Mammary epithelial cell (primary cell): ENCODE measurements at places on chromosomes 4 and X. TPM values are rescaled to one million over a fixed set of nuclear protein-coding genes. Genes with fewer than 3 reads are reported as not detected.

- no peak for DNase-seq
Measured at GRCh38 chr4:144948009-144948408, 150.0 kb downstream of the ANAPC10 start.

DNA sequence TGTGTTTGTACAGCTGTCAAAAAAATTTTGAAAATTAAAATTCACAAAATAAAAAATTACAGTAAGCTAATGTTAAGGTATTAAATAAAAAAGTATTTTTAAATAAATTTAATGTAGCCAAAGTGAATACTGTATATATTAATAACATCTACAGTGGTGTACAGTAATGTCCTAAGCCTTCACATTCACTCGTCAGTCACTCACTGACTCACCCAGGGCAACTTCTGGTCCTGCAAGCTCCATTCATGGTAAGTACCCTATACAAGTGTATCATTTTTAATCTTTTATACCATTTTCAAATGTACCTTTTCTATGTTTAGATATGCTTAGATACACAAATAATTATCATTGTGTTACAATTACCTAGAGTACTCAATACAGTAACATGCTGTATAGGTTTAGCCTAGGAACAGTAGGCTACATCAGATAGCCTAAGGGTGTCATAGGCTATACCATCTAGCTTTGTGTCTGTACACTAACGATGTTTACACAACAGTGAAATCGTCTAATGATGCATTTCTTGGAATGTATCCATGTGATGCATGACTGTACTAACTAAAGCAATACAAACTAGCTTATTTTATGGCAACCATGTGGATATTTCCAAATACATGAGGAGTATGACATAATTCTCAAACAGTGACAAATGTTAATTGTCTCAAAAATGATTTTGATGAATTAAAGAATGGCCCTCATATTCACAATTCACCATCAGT, 13.7 kb downstream of the DDX60 start:
- peak; percentile 95 for DNase-seq

DNA sequence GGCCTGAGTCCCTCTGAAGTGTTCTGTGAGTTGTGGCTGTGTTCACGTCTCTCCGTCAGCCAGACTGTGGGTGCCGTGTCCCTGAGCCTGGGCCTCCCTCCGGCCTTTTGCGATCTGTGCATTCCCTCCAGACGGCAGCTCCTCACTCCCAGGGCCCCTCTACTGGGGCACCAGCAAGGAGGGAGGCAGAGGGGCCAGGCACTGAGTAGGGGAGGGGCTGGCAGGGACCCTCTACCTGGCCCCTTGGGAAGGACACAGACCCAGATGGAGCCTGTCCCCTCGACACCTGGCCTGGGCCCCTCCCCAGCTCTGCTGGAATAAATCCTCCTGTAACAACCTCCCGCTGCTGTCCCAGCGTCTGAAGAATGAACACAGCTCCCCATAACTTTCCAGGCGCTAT, 110.0 kb upstream of the NKX1-1 start:
- DNase-seq = no peak

DNA sequence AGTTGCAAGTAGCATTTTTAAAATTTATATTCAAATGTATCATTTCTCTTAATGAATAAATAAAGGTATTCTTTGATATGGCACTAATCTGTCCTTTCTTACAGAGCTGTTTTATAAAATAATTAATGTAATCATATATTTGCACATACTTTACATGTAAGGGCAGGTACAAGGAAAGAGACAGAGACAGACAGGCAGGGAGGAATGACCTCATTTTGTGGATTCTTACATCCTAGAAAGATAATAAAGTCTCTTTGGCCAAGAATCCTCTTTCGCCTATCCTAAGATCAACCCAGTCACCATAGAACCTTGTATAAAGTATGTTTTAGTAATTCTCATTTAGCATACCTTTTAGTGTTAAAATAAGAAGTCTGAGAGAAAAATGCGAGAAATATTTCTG, 98.5 kb upstream of the CTSO start:
- peak; percentile 45 for DNase-seq

- no peak for DNase-seq
Measured at GRCh38 chrX:150736475-150736874, 43.3 kb downstream of the MTMR1 start.

DNA sequence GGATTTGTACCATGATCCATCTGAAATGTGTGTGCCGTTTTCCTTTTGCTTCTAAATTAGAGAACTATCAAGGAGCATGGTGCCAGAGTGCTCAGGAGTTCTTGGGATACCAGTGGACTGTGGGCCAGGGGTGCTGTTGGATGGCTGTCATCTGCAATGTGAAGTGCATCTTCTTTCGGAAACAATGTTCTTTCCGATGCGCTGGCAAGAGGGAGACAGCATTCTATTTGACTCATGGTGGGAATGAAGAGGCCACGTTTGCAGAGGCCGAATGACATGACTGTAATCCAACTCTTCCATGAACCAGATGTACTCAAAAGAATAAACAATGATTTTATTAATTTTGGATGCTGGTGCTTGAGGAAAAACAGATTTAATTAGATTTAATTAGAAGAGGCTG, 45.5 kb downstream of the SORCS2 start:
- no peak for DNase-seq

- DNase-seq = no peak
Measured at GRCh38 chrX:53695946-53696549, 9.5 kb upstream of the HUWE1 start.

GRCh38 chr4:7757501-7758471, 181.9 kb downstream of the AFAP1 start:
- no peak for DNase-seq

- no peak for DNase-seq
Measured at GRCh38 chr4:41358647-41359421, 102.1 kb downstream of the UCHL1 start.

- DNase-seq = no peak
Measured at GRCh38 chr4:14184265-14184664, 556.7 kb upstream of the BOD1L1 start.

- peak; percentile 61 for DNase-seq
Measured at GRCh38 chrX:40871385-40872082, 136.2 kb upstream of the MED14 start.

DNA sequence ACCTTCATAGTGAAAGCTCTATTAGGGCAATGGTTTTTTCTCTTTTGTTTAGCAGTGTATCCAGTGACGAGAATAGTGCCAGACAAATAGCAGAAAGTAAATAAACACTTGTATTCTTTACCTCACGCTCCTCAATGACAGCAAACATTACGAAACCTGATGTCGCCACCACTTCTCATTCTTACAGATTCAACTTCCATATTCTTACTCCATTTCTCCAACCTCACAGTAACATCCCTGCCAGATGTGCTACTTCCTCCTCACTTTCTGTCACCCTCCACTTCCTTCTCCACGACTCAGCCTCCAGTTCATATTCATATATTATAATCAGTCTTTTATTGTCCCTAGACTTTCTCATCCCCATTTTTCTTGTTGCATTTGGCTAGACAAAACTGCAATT, 1956.2 kb upstream of the AGA start:
- no peak for DNase-seq

GRCh38 chr4:38382520-38382919, 281.5 kb upstream of the KLF3 start:
- DNase-seq = no peak

DNA sequence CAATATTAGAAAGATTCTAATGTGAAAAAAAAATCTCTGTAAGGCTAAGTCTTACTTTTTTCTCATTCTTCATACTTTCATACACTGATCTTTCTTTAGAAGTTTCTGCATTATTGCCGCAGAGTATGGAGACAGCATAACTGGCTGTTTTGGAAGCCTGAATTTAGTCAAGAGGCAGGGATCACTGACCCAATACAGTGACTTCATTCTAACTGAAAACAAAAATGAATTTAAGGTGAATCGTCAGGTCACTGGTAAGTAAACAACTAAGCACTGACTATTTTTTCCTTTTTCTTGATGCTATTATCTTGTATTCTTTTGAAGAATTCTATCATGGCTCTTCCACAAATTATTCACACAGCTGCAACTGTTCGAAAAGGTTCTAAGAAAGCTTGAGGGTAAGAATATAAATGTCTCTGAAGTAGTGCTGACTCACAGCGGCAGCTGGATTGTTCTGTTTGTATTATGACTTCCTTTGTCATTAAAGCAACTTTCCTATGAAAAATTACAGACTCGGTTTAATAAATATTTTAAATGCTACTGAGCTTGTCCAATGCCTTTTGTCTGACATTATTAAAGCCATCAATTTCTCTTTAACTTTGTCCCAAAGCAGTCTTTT, 609.3 kb downstream of the FSTL5 start:
- DNase-seq = peak; percentile 43

DNA sequence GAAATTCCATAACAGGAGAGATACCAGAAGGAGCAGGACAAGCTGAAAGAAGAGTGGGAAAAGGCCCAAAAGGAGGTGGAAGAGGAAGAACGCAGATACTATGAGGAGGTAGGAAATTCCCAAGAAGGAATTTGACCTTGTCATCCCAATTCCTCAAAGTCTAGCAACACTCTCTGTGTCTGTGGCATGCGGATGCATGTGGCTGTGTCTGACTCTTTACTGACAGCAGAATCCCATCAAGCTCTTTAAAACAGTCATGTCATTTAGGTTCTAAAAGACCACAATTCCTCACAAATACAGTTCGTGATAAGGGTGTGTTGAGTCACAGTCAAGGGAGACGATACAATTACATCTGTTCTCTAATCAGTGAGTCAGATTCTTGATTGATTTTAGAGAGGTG, 68.5 kb downstream of the PHOX2B start:
- no peak for DNase-seq

- DNase-seq = no peak
Measured at GRCh38 chr4:129146639-129147038, 50.7 kb downstream of the C4orf33 start.

- DNase-seq = no peak
Measured at GRCh38 chr4:40421839-40422708, 86.9 kb downstream of the CHRNA9 start.

- no peak for DNase-seq
Measured at GRCh38 chr4:188492886-188493285, 353.6 kb downstream of the TRIML1 start.

- no peak for DNase-seq
Measured at GRCh38 chr4:839675-840443, 13.9 kb upstream of the CPLX1 start.

DNA sequence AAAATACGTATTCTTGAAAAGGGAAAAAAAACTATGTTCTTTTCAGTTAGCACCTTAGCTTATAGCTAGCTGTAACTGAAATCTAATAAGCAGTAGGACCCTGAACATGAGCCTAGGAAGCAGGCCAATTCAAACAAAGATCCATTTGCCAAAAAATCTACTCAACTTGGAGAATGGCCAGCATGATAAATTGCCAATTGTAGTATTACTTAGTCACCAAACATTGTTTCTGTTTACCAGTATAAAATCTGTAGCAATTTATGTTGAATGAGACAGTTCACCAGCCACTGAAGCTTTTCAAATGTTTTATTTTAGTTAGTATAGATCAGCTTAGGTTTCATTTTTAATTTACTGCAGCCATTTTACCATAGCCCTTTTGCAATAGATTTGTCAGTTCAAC, 323.6 kb upstream of the DIPK2B start:
- DNase-seq = peak; percentile 39

DNA sequence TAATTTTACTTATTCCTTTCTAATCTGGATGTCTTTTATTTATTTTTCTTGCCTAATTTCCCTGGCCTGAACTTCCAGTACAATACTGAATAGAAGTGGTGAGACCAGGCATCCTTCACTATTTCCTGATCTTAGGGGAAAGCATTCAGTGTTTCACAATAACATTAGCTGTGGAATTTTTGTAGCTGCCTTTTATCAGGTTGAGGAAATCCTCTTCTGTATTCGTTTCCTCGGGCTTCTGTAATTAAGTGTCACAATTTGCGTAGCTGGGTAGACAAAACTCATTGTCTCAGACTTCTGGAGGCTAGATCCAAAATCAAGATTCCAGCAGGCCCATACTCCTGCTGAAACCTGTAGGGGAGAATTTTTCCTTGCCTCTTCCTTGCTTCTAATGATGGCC, 598.4 kb upstream of the FTHL17 start:
- no peak for DNase-seq

- no peak for DNase-seq
Measured at GRCh38 chr4:109029987-109030386, 267.1 kb upstream of the ETNPPL start.

- DNase-seq = no peak
Measured at GRCh38 chr4:182765987-182766856, 151.0 kb downstream of the DCTD start.

DNA sequence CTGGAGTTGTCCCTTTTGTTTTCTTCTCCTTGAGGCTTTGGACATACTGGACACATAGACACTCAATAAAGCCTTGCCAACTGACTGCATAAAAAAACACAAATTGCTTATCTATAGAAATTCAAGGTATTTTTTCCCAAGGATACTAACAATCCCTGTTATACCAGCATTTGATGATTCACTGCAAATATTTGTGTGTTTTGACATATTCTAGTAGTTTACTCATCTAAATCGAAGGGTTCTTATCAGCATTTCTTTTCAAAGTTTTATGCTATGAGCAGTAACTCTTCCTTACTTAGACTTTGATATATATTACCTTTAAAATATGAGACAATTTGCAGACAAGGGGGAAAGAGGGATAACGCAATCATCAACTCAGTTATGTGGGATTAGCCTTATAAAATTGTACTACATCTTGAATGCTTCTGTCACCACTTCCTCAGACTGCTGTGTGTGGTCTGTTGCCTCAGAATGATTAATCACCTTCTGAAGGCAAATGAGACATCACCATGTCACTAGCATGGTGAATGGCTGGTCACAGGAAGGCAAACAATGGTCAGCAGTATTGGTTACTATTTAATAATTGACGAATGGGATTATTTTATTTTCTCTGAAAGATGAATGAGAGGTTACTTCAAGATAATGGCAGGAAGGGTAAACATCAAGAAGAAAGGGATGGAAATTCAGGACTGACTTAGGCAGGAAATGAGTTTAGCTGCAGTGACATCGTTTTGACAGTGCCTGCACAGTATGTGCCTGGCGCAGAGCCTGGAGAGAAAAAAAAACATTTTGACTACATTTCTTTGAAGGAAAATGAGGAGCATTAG, 544.3 kb upstream of the CNKSR2 start:
- peak; percentile 54 for DNase-seq

DNA sequence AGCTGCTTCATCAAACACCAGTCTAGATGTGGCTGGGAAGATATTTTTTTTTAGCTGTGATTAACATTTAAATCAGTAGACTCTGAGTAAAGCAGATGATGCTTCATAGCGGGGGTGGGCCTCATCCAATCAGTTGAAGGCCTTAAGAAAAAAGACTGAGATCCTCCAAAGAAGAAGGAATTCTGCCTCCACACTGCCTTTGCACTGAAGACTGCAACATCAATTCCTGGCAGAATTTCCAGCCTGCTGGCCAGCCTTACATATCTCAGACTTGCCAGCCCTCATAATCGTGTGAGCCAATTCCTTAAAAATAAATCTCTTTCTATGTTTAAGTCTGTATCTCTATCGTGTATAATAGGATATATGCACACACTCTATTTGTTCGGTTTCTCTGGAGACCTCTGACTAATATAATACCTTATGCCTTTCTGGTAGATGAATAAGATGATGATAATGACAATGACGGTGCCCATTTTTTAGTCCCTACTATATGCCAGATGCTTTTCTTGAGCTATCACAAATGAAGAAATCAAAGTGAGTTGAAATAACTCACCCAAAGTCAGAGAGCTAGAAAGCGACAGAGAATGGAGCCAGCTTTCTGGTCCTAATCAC, 66.1 kb upstream of the SOD3 start:
- DNase-seq = no peak

SSX2 gene
- polyA plus RNA-seq = not detected

CFI gene
- polyA plus RNA-seq = 0.26 TPM

BCORL1 gene
- polyA plus RNA-seq = 1.1 TPM

BEX3 gene
- polyA plus RNA-seq = 124 TPM
